ENCODE measurements at places on chromosomes 5 and 9.

- no peak for DNase-seq
Observed at GRCh38 chr9:4207881-4208615, 91.8 kb downstream of the GLIS3 start.

DNA sequence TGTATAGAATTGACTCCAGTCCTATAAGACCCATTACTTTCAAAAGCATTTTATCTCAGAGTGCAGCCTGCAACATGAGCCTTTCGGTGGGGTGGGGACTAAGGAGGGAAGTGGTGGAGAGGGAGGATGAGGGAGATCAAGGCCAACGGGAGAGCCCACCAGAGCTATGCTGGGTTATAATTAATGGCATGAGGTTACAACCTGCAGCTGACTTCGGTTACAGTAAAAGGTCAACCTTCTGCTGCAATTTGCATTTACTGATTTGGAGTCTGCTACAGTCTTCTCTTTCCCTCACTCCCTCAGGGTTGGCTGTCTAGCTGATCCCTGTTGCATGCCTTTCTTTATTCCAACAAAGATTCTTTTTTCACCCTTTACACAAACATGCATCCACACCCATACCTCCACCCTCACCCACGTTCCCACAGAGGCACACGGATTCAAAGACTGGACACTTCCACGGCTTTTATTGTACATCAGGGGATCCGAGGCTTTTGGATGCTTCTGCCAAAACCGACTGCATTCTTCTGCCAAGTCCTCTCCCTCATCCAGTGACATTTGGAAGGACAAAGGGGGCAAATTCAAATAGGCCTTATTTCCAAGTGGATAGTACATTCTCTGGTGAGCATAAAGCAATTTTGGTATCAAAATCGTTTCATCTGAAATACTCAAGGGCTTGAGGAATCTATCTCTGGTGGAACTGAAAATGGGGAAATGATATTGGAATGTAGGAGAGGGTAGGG, 381.2 kb downstream of the NFIB start:
- no peak for DNase-seq

DNA sequence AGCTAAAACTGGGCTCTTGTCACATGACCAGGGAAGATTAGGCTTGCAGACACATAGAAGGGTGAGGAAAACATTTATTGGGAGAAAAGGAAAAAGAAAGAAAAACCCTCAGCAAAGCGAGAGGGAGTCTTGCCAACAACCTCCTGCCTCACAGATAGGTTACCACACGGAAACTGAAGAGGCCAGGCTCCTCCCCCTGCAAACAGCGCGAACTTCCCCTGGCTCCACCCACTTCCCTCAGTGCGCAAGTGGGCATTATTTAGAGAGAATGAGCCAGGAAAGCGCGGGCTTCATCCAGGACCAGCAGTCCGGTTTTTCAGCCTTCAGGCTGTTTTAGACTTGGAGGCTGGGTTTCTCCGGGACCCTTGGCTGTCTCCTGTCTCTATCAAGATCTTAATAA, 70.3 kb downstream of the STK32A start:
- no peak for DNase-seq

DNA sequence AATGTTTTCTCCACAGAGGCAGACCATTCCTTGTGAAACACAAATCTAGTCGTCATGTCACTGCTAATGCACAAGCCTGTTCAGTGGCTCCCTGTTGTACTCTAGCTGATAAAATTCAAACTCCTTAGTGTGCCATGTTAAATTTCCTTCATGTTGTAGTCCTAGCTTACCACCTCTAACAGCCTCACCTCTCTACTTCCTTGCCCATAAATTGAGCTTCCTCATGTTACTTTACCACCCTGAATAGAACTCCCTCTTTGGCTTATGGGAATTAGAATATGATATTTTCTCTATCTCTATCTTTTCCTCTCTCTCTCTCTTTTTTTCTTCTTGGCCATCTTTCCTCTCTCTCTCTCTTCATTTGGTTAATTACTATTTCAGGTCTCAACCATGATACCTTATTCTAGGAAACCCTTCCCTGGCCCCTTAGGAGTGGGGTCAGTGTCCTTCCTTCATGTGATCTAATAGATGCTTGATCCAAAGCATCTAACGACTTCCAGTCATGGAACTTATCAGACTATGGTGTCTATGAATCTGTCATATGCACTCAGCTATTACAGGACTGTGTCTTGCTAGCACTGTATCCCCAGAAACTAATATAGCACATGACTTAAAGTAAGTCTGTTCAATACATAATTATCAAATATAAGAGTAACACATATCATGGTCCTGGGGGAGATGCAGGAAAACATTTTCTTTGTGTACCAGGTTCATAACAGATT, 31.5 kb upstream of the ALDH1A1 start:
- DNase-seq, result no peak

DNA sequence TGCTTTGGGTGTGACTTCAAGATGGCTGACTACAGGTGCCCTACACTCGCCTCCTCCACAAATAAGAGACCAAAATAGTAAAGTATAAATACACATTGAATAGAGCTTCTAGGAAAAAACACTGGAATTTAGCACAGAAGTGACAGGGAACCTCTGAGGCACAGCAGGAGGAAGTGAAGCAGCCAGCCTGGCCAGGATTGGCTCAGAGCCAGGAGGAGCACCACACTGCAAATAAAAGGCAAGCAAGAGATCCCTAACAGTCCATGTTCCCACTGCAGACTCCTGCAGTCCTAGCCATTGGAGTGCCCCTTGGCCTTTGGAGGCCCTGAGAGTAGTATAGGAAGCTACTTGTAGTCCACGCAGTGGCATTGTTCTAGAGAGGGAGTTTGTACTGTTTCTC, 186.7 kb upstream of the TLX3 start:
- DNase-seq, result no peak

DNA sequence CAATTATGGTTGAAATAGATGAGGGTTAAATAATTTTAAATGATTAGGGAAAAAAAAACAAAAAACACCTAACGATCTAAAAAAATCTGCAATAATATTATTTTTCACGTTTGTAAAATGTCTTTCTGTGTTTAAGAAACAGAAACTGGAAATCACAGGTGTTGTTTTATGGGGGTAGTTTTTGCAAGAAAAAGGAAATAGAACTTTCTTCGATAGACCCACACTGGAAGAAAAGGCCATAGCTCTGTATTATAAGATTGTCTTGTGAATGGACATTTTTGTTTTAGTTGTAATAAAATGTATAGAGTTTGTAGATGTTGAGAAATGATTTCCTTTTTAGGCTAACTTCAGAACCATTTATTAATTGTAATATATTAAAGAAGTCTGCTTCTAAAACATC, 5.5 kb downstream of the CSNK1G3 start:
- DNase-seq, result no peak

GRCh38 chr9:11546231-11546630, 933.4 kb upstream of the PTPRD start:
- DNase-seq, result no peak

- DNase-seq, result no peak
Observed at GRCh38 chr9:37221489-37222106, 101.2 kb downstream of the ZCCHC7 start.

- no peak for DNase-seq
Observed at GRCh38 chr5:19676895-19677294, 311.1 kb downstream of the CDH18 start.

- no peak for DNase-seq
Observed at GRCh38 chr5:133662578-133662977, 50.2 kb upstream of the FSTL4 start.

DNA sequence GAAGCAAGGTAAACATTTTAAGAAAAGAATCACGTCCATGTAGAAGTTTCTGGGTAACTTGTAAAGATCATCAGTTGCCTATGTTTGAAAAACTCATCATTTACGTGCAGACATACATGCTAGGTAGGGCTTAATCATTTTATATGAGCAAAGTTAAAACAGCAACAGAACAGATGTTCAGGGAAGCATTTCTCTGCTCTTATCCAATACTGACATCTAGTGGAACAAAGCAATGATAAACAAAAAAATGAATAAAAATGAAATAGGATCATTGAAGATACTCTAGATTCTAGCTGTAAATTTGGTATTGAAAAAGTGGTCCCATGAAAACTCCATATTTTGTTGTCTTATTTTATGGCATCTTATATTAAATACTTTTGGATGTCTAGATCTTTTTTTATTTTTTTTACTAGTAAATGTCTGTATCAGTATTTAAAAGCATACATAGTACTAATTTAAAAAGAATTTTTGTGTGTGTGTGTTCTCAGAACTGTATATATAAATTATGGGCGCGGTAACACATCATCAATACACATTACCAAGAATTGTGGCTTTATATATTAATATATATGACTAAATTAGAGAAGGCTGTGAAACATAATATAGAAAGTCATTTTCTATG, 1050.2 kb downstream of the CDH12 start:
- no peak for DNase-seq

GRCh38 chr9:93098236-93098946, 2.4 kb downstream of the CARD19 start:
- peak; percentile 61 for DNase-seq

DNA sequence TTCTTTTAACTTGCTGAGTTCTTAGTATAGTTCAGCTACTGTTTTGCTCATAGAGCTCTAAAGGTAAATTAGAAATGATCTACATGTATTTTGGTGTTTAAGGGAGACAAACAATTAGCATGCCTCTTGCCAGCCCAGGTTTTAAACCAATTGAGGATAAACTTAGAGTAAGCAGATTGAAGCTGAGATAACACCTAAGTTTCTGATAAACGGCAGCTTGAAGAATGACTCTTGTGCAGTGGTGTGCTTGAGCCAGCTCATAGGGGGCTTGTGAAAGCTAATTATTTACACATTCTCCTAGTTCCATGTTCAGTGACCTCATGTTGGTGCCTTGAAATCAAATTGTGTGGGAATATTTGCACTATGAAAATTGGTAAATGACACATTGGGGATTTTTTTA, 193.0 kb downstream of the PRR16 start:
- DNase-seq, result no peak

- no peak for DNase-seq
Observed at GRCh38 chr5:111163000-111163399, 61.2 kb upstream of the CAMK4 start.
